Stomach (tissue), 19 donors: ENCODE measurements at places on chromosomes 1 and 21. TPM values are rescaled to one million over a fixed set of nuclear protein-coding genes. Genes with fewer than 3 reads are reported as not detected.

- peak; percentile 78 for DNase-seq
Observed at GRCh38 chr1:31712630-31713029, 8.8 kb upstream of the COL16A1 start.

Gene FCRL5
- 0.37 TPM for total RNA-seq

Gene SUSD4
- 5.8 TPM for total RNA-seq

GRCh38 chr1:51719146-51719545 lies 102.3 kb downstream of the OSBPL9 start:
- no peak for DNase-seq

Gene RLF
- 12.3 TPM for total RNA-seq

Gene P3H1
- 43.0 TPM for total RNA-seq

DNA sequence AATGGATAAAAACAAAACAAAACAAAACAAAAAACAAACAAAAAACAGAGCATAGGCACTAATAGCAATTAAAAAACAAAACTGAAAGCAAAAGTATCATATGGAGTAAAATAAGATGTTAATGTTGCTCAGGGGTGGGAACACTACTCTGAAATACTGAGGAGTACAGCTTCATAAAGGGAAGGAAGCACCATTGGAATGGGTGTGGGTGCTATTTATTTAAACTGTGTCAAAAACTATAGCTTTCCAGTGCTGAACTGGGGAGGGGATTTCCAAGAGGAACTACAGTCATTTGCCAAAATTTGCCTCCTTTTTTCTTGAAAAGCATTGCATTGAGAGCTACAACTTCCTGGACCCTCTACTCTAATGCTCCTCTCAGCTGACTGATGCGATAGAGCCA lies 40.0 kb downstream of the SPTA1 start:
- DNase-seq: peak; percentile 6

Gene FLG
- not detected for total RNA-seq

DNA sequence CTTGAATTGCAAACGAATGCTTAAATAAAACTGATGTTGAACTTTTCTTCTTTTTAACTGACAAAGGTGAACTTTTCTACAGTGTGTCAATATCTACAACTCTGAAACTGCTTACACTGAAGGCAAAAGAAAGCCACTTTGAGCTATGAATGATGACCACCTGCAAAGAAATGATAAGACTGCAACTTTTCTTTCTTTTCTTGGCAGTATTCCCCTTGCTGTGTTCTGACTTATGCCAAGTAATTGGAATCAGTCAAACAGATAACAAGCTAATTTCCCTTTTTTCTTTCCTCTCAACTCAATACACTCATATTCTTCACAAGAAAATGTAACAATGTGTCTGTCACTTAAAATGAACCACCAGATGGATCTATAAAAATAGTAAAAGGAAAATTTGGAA lies 588.1 kb upstream of the BRINP3 start:
- no peak for DNase-seq

GRCh38 chr1:99650030-99650429 lies 4.1 kb downstream of the PALMD start:
- DNase-seq: peak; percentile 31

Gene DYRK3
- not detected for total RNA-seq

Gene MFAP2
- 9.0 TPM for total RNA-seq

Gene S100A9
- 17.4 TPM for total RNA-seq

GRCh38 chr1:159763686-159764085 lies 17.1 kb upstream of the DUSP23 start:
- DNase-seq: no peak

Gene IGSF8
- total RNA-seq: 4.7 TPM

GRCh38 chr1:54309631-54310366 lies 96.4 kb downstream of the SSBP3 start:
- no peak for DNase-seq

Gene GPATCH4
- total RNA-seq: 9.0 TPM

Gene CA6
- not detected for total RNA-seq

- no peak for DNase-seq
Observed at GRCh38 chr21:32603131-32603530, 9.0 kb downstream of the CFAP298 start.

GRCh38 chr1:33348676-33349080 lies 27.8 kb upstream of the A3GALT2 start:
- no peak for DNase-seq

DNA sequence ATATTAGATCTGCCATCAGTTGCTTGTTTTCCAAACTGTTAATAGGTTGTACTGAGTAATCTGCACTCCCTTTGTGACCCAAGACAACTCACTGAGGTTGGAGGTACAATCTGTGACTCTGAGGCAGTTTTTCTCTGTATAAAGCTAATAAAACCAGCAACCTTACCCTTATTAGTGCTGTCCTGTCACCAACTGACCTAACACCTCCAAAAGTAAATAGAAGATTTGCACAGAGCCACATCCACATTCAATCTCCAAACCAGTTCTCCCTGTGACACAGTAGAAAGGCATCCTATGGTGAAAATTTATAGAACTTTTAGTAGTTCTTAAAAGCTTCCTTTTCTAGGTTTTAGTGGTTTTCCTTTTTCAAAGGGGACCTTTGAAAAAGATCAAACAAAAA lies 140.4 kb upstream of the ADGRL2 start:
- no peak for DNase-seq

DNA sequence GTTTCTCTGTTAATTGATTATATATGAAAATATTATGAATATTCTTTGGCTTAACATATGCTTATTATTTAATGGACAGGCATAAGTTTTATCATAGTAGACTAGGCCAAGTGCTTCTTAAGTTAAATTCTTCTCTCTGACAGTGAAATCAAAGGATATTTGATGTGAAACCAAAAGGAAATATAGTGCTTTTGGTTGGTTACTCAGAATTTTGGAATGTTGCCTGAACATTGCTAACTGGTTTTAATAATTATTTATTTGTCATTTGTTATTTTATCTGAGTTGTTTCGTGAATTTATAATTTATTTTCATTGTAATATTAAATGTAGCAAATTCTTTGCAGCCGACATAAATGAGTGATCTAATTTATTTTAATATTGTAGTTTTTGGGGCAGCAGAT lies 18.3 kb downstream of the HOOK1 start:
- no peak for DNase-seq

- peak; percentile 92 for DNase-seq
Observed at GRCh38 chr1:15152318-15153183, 996 bp upstream of the TMEM51 start.

- DNase-seq: no peak
Observed at GRCh38 chr1:24535778-24536177, 20.1 kb upstream of the NCMAP start.

DNA sequence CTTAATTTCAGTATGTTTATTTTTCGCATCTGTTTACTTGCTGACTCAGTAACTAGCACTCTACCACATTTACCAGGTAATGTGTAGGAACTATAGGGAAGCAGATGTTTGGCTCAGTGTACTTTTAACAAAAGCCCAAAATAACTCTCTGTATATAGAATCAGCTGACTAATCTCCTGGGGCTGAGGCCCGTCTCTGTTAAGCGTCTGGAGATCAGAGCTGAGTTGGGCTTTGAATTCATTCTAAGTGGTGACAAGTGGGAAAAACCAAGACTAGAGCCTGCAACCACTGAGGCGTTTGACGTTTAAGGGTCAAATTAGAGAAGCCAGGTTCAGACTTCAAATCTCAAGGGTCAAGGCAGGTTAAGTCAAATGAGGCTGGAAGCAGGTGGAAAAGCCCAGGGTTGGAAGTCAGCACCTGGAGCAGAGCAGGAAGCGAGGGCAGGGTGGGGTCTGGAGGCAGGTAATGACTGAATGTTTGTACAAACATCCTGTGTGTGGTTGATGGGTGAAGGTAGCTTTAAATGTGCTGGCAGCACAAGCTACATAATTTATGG lies 56.8 kb upstream of the LYST start:
- peak; percentile 71 for DNase-seq

GRCh38 chr1:203464226-203464625 lies 11.4 kb upstream of the PRELP start:
- no peak for DNase-seq

Gene GBP1
- 7.6 TPM for total RNA-seq

DNA sequence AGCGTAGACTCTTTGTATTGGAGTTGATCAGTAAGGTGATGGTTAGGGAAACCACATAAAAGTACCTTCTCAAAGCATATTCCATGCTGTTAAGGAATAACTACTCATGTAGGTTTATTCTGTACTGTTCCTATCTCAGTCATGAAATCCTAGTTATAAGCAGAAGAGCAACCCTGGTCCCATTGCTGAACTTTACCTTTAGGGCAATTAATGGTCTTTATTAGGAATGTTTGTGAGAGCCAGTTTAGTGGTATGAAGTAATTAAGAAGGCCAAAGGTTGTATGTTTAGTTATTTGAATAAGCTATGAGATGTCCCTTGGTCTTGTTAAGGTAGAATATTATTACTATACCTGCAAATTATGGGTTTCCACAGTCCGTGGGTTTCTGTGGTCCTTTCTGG lies 44.0 kb downstream of the ACP6 start:
- DNase-seq: no peak

DNA sequence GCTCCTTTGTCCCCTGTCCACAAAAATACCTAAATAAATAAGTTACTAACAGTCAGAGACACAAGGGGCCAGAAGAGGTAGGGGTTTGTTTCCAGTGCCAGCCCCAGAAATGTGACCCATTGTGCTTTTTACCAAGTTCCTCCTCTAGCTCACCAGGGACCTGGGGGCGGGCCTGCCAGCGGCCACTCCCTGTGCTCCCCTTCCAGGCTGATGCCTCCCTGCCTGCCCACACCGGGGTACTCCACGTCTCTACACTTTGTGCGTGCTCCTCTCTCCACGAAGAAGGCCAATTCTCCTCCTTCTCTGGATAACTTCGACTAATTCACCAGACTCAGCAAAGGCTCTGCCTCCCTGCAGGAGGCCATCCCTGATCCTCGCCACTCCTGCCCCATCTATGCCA lies 72.1 kb downstream of the BCAR3 start:
- DNase-seq: no peak

GRCh38 chr21:41349619-41350390 lies 12.0 kb upstream of the MX2 start:
- DNase-seq: no peak

Gene FCER1G
- total RNA-seq: 4.5 TPM

Gene OR6N1
- not detected for total RNA-seq

DNA sequence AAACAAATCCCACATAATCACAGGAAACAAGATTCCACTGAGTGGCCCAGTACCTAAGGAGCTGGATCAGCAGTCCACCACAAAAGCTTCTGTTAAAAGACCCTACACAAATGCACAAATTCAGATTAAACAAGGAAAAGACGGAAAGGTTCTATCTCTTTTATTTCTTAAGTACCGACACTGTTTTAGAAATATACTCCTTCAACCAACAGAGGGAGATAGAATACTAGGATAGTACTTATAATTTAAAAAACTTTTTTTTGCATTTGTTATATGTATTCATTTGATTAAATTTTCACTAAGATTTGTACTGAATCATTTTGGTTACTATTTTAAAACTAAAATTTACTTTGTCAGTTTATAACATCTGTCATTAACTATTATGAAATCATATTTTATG lies 12.5 kb downstream of the CDC7 start:
- DNase-seq: no peak

- DNase-seq: peak; percentile 75
Observed at GRCh38 chr1:53327182-53327913, 522 bp downstream of the LRP8 start.

GRCh38 chr1:20212685-20213331 lies 26.5 kb upstream of the PLA2G2C start:
- peak; percentile 83 for DNase-seq

DNA sequence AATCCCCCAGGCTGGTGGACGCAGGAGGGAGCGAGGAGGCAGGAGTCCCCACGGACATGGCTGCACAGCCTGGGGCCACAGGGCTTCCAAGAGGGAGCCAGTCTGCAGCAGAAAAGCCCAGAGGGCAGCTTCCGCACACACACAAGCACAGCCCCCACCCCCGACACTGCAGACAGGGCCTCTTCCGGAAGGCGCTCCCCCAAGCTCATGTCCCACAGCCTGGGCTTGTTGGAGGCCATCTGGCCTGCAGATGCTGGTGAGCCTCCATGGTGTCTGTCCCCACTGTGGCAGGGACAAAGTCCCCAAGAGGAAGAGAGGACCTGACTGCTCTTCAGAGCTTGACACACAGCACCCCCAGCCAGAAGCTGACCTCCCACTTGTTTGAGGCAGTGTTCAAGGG lies 13.4 kb upstream of the KIAA1614 start:
- no peak for DNase-seq

DNA sequence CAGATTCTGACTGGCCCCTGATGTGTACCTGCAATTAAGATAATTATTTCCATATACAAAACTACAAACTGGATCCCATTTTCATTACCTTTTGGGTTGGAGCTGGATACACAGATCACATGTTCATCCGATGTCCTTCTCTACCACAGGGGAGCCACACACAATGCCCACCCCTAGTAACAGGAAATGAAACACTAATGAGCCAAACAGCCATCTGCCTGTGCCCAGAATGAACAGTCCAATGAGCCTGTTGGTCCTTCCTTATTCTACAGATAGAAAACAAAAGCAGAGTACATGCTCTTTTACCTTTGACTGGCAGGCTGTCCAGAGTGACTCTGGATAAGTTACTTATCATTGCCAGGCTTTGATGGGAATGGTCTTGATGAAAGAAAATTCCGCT lies 68.6 kb downstream of the SIPA1L2 start:
- DNase-seq: no peak

GRCh38 chr1:196774175-196774574 lies 465 bp upstream of the CFHR3 start:
- DNase-seq: no peak

Gene EPHB2
- total RNA-seq: not detected
